ENCODE measurements at places on chromosomes 7 and 10.

DNA sequence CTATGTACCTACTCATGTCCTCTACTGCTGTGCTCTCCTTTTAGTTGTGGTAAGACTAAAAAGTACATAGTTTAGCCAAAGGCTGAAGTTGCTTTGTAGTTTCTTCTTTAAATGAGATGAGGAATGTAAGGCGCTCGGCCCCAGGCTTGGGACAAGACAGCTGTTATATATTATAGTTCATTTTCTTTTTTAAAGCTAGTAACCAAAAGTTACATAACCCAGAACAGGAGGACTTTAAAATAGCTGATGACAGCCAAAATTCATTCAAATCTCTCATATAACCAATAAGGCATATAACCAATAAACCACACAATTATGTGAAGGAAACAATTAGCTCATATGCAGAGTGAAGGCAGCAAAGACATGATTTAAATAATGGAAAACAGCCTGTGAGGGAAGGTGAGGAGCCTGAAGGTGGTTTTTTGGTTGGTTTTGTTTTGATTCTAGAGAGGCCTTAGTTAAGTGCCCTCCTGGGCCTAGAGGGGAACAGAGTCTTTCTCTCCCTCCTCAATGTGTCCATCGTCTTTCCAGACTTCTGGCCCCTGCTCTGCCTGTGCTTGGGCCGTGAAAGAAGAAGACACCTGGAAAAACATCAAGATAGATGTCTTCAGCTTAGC lies 35.8 kb downstream of the SLC26A4 start:
- no peak for DNase-seq

- no peak for DNase-seq
These were observed 108.5 kb downstream of the SND1 start for GRCh38 chr7:127760436-127761031.

GRCh38 chr7:129438839-129439651 lies 4.8 kb downstream of the STRIP2 start:
- no peak for DNase-seq

- no peak for DNase-seq
These were observed 41.6 kb downstream of the HK1 start for GRCh38 chr10:69319841-69320316.

- no peak for DNase-seq
These were observed 76.1 kb upstream of the ANK3 start for GRCh38 chr10:60465801-60466200.

- DNase-seq, result no peak
These were observed 102.2 kb downstream of the HDAC9 start for GRCh38 chr7:18597754-18598153.

GRCh38 chr10:3668276-3668965 lies 116.6 kb downstream of the KLF6 start:
- no peak for DNase-seq

DNA sequence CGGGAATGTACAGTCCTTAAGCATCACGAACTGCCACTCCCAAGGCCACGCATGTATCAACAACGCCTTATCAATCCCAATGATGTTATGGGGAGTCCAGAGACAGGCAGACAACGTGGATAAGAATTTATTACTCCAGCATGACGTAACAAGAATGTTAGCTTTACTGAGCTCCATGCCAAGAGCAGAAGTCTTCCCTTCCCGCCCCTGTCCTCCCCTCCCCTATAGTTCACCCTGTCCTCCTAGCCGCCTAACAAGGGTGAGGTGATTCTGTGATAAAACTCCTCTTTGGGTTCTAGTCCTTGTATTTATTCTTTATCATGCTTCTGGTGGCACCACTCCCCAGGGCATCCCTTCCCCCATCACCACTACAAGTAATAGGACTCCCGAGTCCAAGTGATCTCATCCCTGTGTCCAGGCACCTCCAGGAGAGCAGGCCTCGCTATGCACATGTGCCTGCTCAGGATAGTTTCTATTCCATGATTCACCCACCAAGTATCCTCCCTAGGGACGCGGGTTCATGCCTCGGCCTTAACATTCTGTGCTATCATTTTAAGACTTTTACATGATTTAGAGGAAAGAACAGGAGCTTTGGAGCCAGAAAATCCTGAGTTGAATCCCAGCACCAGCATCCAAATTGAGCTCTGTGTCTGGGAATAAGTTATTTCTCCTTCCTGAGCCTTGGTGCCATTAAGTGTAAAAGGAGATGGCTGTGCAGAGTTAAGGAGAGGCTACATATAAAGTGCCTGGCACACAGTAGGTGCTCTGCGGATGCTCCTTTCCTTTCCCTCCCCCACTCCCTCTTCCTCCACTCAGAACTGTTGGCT lies 15.4 kb downstream of the GSDME start:
- DNase-seq, result no peak

DNA sequence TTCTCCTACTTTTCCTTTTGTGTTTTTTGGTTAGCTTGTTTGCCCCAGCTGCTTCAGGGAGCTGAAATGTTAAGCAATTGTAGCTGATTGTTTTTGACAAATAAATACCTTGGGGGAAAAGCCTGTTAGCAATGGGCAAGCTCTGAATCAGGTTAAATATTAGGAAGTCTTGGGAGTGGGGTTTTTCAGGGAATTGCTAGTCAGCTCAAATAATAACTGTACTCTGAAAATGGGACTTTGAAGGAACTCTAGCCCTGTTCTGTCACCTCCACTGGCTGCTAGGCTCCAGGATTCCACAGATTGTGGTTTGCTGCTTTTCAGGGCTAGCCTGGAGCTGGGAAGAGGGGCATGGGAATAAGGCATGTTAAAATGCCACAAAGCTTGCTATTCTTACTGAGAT lies 39.5 kb downstream of the ADK start:
- no peak for DNase-seq

DNA sequence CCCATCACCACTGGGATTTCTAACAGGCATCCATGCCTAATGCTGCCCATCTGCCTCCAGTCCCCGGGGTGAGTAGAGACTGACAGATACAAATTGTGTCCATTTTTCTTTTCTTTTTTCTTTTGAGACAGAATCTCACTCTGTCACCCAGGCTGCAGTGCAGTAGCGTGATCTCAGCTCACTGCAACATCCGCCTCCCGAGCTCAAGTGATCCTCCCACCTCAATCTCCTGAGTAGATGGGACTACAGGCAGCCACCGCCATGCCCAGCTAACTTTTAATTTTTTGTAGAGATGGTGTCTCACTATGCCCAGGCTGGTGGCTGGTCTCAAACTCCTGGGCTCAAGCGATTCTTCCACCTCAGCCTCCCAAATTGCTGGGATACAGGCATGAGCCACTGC lies 7.6 kb upstream of the CPN1 start:
- DNase-seq, result no peak

GRCh38 chr7:105808703-105809590 lies 67.5 kb downstream of the ATXN7L1 start:
- no peak for DNase-seq

DNA sequence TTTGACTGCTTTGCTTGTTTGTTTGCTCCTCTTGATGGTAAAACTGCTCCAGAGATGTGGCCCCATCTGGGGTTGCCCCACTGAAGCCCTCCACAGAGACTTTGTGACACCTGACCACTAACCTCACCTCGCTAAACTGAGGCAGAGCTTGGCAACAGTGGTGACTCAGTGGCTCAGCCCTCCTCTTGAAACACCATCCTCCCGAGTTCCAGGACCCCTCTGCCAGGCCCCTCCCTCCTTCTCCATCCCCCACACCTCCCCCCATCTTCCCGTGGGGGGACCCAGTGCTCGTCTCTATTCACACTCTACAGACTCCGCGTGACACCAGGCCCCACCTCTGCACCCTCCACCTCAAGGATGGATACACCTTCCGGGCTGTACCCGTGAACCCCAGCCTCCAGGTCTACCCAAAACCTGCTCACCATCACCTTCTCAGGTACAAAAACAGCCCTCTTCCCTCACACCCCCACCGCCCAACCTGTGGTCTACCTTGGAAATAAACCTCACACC lies 19.0 kb upstream of the RET start:
- no peak for DNase-seq

DNA sequence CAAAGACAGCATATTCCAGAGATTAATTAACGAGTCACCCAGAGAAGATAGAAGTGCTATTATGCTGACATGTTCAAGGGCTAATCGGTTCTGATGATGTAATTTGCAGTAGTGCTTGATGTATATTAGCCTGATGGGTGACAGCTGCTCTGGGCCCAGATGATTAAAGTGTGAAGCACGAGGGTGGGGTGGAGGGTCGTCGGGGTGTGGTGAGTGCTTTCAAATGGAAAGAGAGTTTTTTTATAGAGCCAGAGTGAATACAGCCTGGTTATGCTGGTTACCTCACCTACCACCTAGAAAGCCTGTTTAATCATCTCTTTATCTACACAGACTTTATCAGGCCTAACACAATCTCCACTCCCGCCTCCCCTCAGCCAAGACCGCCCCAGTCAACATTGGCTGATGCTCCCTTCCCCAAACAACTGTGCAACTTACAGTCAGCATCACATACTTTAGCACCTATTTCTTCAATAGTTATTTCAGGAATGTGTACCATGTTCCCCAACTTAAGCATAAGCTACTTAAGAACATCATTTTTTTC lies 11.5 kb upstream of the STN1 start:
- DNase-seq, result no peak

DNA sequence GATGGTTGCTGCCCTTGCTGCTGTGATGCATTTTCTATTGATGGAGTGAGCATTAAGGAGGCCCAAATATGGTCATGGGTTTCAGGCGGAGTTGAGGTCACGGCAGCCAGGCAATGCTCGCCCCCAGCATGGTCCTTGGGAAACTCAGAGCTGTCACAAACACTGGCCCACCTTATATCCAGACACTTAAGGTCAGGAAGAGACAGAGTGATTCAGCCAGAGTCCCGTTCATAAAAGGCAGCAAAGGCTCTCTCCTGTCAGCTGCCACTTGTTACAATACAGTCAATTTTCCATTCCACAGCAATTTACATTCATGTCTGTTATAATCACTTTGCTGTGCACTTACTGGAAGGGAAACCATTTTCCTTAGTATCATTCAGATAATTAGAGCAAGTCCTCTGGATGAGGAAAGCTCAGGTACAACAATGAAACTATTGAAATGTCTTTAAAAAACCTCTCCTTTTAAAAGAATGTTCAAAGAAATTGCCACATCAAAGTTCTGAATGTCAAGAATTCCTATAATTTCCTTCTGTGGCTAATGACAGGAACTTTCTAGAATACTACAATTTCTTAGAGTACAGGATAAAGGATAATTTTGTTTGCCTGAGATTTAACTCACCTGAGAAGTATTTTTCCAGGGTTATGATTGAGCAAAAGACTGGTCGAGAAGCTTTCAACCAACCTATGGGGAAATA lies 14.8 kb upstream of the ANKRD1 start:
- DNase-seq, result no peak
